ENCODE measurements at places on chromosomes 3 and 15.

DNA sequence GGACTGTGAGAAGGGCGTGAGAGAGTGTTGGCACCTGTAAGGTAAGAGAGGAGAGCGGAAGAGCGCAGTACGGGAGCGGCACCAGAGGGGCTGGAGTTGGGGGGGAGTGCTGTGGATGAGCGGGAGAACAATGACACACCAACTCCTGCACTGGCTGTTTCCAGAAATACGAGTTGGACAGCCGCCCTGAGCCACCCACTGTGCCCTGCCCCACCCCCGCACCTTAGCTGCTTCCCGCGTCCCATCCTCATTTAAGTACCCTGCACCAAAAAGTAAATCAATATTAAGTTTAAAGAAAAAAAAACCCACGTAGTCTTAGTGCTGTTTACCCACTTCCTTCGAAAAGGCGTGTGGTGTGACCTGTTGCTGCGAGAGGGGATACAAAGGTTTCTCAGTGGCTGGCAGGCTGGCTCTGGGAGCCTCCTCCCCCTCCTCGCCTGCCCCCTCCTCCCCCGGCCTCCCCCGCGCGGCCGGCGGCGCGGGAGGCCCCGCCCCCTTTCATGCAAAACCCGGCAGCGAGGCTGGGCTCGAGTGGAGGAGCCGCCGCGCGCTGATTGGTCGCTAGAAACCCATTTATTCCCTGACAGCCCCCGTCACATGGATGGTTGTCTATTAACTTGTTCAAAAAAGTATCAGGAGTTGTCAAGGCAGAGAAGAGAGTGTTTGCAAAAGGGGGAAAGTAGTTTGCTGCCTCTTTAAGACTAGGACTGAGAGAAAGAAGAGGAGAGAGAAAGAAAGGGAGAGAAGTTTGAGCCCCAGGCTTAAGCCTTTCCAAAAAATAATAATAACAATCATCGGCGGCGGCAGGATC, at the start of gene SOX2:
SOX2 (plus strand) TSS at position 601 of the 811 bp plus-strand sequence. CDS start 436 bp downstream, outside the sequence.
- no peak for DNase-seq

DNA sequence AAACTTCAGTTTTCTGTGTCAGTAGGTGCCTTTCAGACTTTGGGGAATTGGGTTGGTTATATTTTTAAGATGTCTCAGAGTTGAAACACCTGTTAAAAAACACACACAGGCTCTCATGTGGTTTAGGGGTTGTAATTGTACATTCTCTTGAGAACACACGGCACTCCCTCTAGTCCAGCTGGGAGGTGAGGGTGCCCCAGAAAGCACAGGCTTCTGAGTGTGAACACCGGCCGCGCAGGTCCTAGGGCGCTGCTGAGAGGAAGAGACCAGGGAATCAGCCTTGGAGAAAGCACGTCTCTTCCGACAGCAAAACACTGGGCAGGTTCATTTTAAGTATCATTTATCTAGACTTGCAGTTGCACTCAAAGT, 68.0 kb upstream of the RPL35A start:
- DNase-seq = no peak

GRCh38 chr3:183198939-183199338, 36.4 kb upstream of the LAMP3 start:
- no peak for DNase-seq

DNA sequence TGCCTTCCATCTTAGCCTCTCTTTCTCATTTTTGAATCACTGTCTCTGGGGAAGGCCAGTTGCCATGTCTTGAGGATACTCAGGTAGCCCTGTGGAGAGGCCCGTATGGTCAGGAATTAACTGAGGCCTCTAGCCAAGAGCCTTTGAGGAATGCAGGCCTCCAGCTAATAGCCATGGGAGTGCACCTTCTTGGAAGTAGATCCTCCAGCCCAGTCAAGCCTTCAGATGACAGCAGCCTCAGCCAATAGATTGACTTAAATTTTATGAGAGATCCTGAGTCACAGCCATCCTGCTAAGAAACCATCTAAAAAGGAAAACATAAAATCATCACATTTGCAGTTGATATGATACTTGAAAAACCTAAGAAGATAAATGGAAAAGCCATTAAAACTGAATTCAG, 112.5 kb upstream of the BNIP2 start:
- no peak for DNase-seq

GRCh38 chr3:117928836-117929235, 1105.8 kb downstream of the IGSF11 start:
- no peak for DNase-seq

All from mesothelial cell of epicardium (in vitro differentiated cells).